Activated T-cell treated with anti-CD3 and anti-CD28 coated beads, Interleukin-2, amount 50 U/mL, for 48 hours (primary cell): ENCODE measurements at places on chromosomes 6 and 20.

- DNase-seq, result no peak
Measured at GRCh38 chr6:135703007-135703406, 148.5 kb upstream of the PDE7B start.

GRCh38 chr6:150632785-150633485 is 33.2 kb downstream of the PLEKHG1 start:
- no peak for DNase-seq

- DNase-seq, result no peak
Measured at GRCh38 chr6:79231101-79231500, 3.4 kb downstream of the HMGN3 start.

GRCh38 chr6:36349240-36349639 is 12.6 kb upstream of the BNIP5 start:
- DNase-seq, result no peak

DNA sequence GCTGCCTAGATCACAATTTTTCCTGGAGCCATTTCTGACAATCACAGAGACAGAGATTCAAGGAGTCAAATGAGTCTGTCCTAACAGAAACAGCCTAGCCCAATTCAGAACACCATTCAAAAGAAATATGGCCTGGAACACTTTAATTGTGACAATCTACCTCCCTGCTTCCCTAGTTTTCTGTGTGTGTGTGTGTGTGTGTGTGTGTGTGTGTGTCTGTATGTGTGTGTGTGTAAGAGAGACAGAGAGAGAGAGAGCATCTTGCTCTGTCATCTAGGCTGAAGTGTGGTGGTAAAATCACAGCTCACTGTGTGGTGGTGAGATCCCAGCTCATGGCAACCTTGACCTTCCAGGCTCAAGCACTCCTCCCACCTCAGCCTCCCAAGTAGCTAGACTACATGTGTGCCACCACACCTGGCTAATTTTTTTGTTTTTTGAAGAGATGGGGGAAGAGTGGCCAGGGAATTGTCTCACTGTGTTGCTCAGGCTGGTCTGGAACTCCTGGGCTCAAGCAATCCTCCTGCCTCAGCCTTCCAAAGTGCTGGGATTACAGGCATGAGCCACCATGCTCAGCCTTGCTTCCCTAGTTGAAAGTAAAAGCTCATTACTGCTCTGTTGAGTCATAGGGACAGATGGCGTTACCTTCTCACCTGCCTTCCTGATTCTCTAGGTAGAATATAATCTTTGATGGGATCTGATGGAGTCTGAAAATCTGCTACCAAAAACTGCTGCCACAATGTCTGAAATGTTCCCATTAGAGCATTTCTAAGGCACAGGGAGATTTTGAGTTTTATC is 89.6 kb upstream of the BEND6 start:
- no peak for DNase-seq

GRCh38 chr20:58886546-58886945 is 34.0 kb downstream of the GNAS start:
- DNase-seq, result no peak

DNA sequence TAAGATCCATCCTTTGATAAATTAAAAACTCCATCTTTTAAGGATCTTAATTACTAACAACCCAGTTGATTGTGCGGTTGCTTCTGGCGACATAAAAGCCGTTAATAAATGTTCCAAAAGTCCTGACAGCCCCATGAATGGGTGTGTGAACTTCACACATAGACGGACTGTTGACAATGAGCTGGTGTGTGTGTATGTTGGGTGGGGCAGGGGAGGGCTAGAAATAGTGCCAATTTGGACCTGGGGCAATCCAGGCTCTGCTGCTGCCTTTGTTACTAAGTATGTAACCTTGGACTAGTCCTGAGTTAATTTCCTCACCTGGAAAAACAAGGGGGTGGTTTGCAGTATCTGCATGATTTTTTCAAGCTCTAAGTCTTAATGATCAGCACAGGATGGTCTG is 4.2 kb downstream of the MAS1 start:
- DNase-seq, result no peak

GRCh38 chr6:169883316-169883715 is 131.9 kb downstream of the ERMARD start:
- no peak for DNase-seq

- peak; percentile 31 for DNase-seq
Measured at GRCh38 chr6:1312203-1312472, 240 bp downstream of the FOXQ1 start.

DNA sequence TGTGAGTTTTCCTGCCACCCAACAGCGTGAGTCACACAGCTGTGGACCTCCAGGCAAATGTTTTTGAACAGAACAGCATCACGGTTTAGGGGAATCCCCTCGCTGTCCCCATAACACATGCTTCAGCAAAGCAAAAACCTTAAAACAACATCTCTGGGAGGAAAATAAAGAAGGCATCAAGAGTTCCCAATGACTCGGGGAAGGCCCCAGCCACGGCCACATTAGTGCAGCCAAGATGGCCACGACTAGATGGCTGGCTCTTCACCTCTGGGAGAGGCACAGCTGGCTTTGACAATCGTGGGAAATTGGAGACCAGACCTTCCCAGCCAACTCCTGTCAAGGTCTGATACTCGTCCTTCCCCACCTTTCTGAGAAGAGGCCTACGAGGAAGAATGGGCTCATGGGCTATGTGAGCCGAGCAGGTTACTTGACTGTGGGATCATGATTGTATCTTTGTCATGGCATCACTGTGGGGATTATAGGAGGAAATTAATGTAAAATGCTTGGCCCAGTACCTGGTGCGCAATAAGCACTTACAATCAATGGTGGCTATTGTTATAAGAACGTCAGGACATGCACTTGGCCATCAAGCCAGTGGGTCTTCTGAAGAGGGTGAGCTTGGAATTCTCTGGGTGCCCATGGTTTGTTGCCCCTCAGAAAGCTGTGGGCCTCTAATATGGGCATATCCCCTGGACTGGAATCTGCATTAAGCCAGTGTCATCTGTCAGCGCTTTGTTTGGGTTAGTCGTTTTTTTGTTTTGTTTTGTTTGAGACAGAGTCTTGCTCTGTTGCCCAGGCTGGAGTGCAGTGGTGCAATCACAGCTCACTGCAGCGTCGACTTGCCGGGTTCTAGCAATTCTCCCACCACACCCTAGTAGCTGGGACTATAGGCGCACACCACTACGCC is 43.6 kb downstream of the FGD2 start:
- DNase-seq, result peak; percentile 81

DNA sequence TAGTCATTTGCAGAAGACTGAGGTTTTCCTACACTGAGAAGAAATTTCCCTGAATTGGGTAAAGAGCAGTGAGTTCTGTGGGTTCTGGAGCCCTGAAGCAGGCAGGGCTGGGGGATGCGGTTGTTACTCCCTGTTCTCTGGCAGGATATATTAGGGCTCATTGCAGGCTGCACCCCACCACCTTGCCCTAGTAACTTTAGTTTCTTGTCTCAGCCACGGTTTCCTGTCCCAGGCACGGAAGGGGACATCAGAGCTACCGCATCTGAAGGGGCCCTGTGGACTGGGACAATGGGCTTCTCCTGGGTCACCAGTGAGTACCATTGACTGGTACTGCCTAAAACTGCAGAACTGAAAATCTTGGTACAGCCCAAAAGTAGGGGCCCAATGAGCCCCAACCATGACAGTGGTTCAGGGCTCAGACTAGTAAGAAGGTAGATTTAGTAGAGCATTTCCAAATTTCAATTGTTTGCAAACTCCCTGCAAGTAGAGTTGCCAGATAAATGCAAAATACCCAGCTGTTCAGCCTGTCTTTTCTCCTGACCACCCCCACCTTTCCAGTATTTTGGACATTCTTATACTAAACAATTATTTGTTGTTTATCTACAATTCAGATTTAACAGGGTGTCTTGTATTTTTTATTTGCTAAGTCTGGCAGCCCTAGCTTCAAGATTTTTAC is 54.5 kb upstream of the EYA2 start:
- DNase-seq, result no peak

GRCh38 chr6:145272246-145272645 is 463.1 kb downstream of the EPM2A start:
- DNase-seq, result no peak

- DNase-seq, result no peak
Measured at GRCh38 chr6:38796006-38796405, 80.9 kb downstream of the DNAH8 start.

DNA sequence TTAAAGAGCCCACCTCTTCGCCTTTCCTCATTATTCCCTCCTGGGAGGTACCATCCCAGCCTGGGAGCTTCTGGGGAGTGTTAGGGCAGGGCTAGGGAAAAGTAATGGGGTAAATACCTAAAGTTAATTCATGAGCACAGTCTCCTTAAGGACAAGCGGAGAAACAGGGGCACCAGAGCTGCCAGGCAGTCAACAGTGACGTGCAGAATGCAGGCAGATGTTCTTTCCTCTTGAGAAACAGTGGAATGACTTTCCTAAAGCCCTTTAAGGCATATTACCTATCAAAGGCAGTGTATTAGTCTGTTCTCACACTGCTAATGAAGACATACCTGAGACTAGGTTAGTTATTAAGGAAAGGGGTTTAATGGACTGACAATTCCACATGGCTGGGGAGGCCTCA is 76.3 kb downstream of the RNF144B start:
- no peak for DNase-seq

DNA sequence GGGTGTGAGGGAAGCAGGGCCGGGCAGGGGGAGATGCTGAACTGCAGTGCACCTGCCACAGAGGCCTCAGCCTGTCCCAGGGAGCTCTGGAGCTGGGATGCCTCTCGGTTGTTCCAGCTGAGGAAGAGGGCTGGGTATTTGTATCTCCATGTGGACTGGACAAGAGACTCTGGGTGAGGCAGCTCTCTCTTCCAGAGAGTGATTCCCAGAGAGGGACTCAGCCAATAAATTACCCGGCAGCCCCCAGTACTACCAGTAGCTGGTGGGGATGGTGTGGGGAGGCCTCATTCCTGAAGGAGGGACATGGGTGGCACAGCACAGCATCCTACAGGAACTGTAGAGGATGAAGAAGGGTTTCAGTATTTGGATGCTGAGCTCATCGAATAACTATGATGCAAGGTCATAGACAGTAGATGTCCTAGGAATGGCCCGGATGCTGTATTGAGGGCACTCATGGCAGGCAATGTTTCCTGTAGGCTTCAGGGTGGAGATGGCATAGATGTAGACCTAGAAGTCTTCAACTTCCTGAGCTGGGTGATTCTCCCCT is 1.4 kb downstream of the FGD2 start:
- no peak for DNase-seq

DNA sequence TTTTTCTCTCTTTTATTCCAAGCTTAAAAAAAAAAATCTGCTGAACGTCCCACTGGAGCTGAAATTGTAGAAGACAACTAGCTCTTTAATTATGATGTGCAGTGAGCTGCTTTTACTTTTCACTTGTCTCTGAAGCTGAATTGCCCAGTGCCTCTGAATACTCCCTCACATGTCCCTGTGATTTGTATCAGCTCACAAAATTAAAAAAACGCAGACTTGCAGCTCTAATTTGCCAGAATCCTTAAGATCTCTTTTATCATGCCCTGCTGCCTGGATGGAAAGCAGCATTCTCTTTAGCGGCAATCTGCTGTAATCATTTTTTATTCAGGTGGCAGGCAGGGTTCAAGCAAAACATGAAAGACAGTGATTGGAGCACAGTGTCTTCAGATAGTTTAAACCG is 443.8 kb upstream of the SPTLC3 start:
- DNase-seq, result no peak

- no peak for DNase-seq
Measured at GRCh38 chr20:16201191-16201590, 372.1 kb downstream of the KIF16B start.

DNA sequence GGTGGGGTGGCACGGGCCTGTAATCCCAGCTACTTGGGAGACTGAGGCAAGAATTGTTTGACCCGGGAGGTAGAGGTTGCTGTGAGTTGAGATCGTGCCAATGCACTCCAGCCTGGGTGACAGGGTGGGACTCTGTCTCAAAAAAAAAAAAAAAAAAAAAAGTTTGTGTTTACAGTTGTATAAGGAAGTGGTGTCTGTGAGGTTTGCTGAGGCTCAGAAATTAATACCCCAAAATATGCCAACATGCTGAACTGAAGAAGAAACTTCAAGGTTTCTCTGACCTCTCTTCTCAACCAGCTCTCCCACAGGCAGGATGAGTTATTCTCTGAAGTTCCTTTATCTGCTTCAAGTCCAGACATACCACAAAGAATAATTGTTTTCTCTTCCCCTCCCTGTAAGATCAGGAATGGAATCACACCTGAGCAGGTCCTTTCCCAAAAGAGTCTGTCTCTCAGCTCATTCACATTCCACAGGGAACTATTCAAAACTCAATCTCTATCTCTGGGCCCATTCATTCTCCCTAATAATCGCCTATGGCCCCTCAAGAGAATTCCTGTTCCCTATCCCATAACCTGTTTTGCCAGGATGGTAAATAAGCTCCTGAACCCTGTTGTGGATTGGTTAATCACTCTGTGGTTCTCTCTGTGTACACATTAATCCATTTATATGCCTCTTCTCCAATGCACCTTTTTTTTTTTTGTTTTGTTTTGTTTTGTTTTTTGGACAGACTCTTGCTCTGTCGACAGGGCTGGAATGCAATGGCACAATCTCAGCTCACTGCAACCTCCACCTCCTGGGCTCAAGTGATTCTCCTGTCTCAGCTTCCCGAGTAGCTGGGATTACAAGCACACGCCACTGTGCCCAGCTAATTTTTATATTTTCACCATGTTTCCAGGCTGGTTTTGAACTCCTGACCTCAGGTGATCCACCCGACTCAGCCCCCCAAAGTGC is 17.4 kb upstream of the KIFC1 start:
- no peak for DNase-seq

DNA sequence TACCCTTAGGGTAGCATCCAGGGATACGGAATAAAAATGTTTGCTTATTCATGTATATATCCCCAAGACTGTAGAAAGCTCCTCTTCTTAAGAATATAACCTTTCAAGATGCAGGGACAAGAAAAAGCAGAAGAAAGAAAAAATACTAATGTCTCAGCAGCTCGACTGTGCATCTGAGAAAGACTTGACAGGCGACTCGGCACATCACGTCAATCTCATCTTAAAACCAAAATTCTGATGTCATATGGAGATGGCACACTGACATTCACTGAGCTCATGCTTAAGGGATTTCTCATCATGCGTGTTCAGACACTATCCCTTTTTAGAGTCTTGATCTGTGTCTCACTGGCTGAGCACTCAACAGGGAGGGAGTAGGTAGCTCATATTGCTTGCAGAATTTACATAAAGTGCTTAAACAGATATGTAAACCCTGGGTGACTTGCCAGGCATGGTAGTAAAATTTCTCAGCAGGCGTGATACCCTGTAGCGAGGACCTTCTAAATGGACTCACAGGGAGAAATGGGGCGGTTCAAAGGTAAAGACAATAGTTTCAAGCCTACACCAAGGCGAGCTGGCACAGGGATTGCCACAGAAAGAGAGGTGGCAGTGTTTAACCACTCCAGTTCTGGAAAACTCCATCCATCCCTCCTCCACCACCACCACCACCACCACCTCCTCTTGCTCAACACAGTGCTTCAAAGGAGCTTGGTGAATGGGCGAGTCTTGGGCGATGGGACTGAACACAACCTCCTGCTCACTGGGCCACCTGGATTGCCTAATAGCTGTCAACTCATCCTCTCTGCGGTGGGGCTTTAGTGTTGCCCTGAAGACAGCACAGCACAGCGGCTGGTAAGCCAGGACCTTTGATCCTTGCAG is 330.5 kb downstream of the TFAP2A start:
- DNase-seq, result no peak

DNA sequence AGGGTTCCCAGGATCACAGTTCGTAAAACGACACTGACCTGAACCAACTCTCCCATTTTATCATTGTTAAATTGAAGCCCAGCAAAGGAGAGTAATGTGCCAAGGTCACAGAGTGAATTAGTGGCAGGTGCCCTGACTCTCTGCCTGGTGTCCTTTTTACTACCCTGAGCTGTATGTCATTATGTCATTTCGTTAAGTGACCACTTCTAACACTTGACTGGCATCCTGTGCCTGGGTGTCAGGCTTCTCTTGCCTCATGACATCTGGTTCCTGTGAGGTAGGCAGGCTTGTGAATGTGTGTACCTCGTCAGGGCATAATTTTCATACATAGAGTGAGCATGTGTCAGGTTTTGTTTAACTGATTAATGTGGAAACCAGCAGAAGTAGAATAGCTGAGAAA is 48.6 kb downstream of the RALY start:
- DNase-seq, result no peak
